ENCODE measurements at places on chromosomes 4 and X. TPM values are rescaled to one million over a fixed set of nuclear protein-coding genes. Genes with fewer than 3 reads are reported as not detected.

CXCL6 gene
- polyA plus RNA-seq: 0.03 TPM

GRCh38 chrX:155889328-155889727, 8.2 kb downstream of the VAMP7 start:
- DNase-seq: no peak

DNA sequence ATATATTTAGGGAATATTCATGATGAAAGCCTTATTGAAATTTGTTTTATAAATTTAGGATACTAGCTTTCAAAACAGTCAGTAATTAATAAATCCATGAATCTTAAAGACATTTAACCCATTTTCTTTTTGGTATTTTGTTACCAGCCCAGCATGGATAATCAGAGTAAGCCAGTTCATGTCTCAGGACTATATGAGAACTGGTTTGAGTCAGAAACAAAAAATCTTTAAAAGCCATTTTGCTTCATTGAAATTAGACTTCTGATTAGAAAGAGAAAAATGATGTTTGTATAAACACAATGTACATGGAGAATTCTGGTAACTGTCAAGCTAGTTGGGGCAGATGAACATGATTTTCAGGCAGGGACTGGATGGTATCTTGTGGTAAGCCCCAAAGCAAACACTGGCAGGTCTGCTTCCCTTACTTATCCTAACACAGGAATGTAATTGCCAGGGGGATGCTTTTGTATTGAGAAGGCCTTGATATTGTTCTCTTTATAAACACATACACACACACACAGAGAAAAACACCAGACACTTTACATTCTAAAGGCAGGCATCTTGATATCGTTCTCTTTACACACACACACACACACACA, 9.4 kb downstream of the ARHGAP10 start:
- DNase-seq: peak; percentile 52

- DNase-seq: no peak
Measured at GRCh38 chr4:74375824-74376426, 11.0 kb downstream of the EREG start.

GRCh38 chr4:57291911-57292310, 181.7 kb upstream of the IGFBP7 start:
- no peak for DNase-seq

GRCh38 chr4:172547724-172548123, 620.9 kb upstream of the GALNT7 start:
- no peak for DNase-seq

NUDT10 gene
- polyA plus RNA-seq: 1.8 TPM

PCYT1B gene
- polyA plus RNA-seq: 3.1 TPM

DNA sequence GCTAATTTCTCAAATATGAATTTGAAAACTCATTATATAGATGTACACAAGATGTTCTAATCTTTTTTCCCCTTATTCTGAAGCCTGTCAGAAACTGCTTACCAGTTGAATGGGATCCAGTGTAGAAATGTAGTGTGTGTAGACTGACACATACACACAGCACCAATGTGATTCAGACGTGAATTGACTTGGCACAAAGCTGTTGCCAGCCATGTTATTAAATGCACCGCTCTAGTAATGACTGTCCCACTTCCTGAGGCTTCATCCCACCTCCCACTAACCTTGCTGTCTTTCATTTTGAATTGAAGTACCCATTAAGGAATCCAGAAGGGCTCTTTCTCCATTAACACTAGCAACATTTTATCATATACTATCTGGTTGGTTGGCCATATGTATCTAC, 146.6 kb downstream of the PPA2 start:
- DNase-seq: no peak

- DNase-seq: no peak
Measured at GRCh38 chrX:46841346-46841745, 4.5 kb downstream of the RP2 start.

- DNase-seq: no peak
Measured at GRCh38 chr4:48898733-48899431, 7.7 kb downstream of the OCIAD2 start.

GRCh38 chrX:21700275-21700674, 42.1 kb upstream of the KLHL34 start:
- no peak for DNase-seq

GRCh38 chrX:38435130-38435529, 82.7 kb downstream of the OTC start:
- DNase-seq: no peak

ADAD1 gene
- not detected for polyA plus RNA-seq

DNA sequence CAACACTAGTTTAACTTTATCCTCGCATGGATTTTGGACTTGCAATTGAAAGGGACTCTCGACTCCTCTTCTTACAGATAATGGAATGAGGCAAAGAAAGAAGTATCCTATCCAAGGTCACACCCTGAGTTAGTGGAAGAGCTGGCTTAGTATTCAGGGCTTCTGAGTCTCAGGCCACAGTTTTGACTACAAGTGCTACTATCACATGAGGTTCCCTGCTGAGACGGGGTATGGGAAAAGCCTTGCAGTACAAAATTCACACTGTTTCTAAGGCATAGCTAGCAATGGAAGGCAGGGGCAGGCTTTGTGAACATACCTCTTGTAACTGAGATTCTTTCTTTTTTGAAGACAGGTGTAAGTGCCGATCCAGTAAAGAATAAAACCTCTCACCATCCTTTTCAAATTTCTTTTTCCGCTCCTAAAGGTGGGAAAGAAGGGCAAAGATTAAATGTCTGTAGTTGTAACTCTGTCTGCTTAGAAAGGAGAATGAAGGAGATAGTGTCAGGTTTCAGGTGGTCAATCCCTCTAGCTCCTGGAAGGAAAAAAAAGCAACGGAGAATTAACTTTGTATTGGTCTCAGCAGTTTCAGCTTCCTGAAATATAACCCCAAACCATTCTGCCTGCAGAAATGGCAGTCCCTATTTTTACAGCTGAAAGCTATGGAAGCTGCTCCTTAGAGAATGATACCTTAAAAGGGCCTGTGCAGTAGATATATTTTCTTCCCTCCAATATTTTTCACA, 199.0 kb downstream of the OPHN1 start:
- no peak for DNase-seq

DNA sequence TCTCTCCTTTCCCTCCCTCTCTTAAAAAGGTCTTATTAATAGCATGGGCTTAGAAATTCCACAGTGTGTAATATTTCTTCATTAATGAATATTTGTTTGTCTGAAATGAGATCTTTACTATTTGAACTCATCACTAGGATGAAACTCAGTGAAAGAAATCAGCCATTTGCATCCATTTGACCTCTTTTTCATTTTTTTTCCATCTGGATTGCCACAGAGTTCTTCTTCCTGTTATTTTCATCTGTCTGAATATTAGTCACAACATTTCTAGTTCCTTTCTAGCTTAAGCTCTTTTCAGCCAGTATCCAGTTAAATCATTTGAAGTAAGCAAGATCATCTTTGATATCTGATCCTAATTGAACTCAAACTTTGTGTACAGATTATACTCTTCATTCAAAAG, 69.2 kb upstream of the PLS3 start:
- no peak for DNase-seq

GPC4 gene
- 0.16 TPM for polyA plus RNA-seq

BMPR1B gene
- 0.16 TPM for polyA plus RNA-seq

DNA sequence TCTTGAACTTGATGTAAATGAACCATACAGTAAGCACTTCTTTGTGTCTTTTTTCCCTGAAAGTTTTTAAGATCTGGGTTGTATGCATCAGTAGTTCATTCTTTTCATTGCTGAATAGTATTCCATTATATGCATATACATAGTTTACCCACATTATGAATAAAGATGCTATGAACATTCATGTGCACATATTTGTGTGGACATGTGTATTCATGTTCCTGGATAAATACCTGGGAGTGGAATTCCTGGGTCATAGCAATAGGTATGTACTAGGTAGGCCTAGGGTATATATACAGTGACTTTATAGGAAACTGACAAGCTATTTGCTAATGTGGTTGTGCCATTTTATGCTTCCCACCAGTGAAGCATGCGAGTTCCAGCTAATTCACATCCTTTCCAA, 215.9 kb downstream of the NR3C2 start:
- DNase-seq: no peak

- no peak for DNase-seq
Measured at GRCh38 chr4:139624441-139625092, 41.1 kb upstream of the MGST2 start.

DNA sequence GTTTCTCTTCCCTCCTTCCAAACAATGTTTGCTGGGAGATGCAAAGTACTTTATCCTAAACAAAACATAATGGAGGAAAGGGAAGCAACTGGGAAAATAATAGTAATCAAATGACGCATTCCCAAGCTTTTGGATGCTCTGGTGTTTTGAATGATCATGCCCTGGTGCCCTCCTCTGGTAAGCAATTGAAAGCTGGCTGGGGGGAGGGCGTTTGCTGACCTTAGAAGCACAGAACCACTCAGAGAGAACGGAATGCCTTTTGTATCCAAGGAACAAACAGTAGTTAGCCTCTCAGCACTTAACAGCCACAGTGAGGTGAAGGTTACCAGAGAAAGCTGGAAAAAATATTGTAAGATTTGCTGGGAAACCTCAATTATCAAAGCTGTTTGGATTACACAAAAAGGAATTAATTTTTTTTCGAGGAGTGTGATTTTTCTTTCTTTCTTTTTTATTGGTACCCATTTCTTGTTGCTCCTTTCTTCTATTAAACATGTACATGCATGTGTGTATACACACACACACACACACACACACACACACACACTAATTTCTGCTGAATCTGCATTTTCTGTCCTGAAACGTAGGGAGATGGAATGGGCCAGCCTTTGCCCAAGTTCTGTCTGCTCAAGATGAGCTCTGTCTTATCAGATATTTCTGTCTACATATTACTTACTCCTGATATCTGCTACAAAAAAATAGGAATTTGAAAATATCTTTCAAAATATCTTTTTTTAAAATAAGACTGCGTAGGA, 155.8 kb upstream of the IGFBP7 start:
- DNase-seq: no peak

CFI gene
- 19.6 TPM for polyA plus RNA-seq

DNA sequence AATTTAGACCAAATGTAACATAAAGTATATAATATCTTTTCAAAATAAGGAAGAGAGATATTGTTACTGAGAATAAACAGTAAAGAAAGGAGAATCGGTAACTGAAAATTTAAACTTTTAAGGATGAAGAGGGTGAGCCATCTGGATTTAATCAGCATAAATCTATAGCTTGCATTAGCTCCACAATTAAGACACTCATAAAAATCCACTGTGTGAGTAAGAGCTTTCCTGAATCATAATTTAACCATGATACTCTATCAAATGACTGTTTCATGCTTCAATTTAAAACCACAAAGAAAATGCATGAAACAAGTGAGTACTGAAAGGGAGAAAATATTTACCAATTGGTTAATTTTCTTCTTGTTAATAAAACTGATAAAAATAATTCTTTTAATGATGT, 951.5 kb upstream of the SLIT2 start:
- no peak for DNase-seq

DNA sequence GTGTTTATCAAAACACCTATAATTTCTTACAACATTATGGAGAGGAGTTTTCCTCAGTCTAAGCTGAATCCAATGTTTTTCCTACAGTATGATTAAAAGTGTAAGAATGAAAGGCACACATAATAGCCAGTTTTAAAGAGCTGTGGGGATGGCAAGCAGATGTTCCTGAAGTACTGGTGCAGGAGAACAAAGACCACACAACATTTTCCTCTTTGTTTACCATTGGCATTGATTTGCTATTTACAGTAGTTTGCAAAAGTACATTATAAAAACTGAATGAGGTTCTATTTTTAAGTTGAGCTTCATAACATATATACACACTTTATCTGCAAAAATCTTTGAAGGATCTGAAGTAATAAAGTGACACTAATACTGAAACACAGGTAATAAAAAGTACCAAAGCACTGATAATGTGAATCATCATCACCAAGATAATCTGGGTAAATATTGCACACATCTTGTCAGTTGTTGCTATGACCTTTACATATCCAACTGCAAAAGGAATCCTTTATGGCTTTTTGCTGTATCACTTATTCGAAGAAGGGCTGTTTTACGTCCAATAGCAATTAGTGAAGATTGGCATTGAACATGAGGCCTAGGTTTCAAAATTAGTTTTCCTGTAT, 22.5 kb downstream of the TCEAL1 start:
- DNase-seq: no peak

GRCh38 chr4:12778706-12779105, 705.4 kb downstream of the RAB28 start:
- DNase-seq: no peak

Data from SK-N-SH (cell line).